ENCODE measurements at places on chromosomes 6 and 20.

GRCh38 chr6:137709424-137710236, 157.4 kb upstream of the TNFAIP3 start:
- DNase-seq: peak; percentile 63

DNA sequence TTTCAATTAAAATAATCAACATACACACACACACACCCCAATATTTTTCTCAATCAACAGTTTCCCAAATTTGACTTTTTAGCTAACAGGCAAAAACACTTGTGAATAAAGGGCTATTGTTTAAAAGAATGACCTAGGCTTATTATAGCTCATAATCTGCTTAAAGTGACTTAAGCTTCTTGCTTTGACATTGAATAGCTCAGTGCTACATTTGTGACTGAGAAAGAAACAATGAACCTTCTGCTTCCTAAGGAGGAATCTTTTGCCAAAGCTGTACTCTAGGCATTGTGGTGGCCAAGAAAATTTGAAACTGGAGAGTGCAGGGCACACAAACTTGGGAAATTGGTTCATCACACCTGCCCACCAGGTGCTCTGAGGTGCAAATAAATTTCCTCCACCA, 282.0 kb downstream of the SYNE1 start:
- DNase-seq: no peak

DNA sequence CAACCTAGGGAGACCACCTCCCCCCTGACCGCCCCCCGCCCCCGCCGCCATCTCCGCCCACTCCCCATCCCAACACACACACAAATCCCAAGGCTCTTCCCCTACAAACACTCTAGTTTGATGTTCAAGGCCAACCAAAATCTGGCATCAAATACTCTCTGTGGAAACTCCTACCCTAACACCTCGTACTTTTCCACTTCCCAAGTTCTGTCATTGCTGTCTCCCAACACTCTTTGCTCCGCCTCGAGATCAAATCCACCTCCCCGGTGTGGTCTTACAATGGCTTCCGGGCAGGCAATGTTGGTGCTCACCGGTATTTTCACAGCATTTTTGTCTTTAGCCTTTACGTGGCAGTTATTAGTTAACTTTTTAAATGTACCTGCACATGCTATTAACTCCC, 4.8 kb upstream of the QKI start:
- DNase-seq: no peak

DNA sequence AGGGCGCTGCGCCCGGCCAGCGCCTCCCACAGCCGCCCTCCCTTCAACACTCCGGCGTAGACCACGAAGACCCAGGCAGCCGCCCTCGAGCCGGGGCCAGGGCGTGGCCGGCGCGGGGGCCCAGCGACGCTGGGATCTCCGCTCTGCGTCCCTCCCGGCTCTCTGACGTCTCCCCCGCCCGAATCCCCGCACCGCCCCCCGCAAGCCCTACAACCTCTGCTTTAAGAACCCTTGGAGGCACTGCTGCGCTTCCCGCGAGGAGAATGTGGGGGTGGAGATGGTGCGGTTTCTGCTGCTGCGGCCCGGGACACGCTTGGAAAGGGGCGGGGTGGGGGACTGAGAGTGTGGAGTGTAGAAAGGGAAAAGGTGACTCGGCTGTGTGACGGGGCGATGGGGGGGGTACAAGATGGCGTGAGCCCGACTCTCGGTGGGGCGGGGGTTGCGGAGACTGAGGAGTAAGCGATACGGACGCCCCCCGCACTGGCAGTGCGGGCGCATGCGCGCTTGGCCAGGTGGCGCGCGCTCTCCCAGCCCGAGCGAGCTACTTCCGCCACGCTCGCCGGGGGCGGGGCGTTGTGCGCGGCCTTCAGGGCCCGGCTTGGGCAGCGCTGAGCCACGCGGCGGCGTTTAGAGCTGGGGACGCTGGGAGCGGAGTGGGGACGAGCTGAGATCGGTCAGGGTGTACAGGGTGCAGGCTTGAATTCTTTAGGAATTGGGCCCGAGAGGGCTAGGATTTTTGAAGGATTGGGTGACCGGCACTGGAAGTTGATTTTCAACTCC, at the start of gene SUPT3H:
Gene SUPT3H, minus strand, starts transcription at position 381 of the 780 bp plus-strand sequence.
- peak; percentile 91 for DNase-seq

DNA sequence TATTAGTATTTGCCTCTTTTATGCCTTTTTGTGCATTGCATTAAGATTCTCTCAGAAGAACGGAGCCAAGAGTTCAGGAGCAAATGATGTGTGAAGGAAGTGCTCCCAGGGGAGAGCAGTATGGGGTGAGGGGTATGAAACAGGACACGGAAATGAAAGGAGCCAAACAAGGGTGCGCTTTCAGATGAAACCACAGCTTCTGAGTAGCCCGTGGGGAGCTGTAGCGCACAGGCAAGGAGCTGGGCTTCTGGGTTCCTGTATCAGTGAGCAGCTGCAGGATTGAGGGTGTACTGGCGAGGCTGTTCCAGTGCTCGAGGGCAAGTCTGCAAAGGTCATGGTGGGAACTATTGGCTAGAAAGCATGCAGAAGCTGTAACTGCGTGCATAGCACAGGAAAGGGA, 25.4 kb downstream of the ANKEF1 start:
- no peak for DNase-seq

DNA sequence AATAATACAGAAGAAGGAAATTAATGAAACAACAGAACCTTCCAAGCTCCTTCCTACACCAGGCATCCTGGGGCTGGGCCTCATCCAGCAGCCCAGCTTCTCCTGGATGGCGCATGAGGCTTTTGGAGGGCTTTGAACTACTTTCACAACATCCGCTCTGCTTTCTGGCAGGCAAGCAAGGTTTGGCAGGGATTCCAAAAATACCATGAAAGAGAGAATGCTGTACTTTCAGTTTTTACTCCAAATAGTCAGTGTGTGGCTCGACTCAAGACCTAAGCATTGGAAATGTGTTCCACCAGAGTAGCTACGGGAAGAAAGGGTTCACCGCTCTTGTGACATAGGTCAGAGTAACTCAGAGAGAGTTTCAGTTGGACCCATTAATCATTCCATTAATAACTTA, 125.4 kb downstream of the OPRM1 start:
- DNase-seq: peak; percentile 31

- DNase-seq: no peak
Observed at GRCh38 chr20:62234339-62234738, 4.0 kb upstream of the OSBPL2 start.

- DNase-seq: no peak
Observed at GRCh38 chr20:55333798-55334197, 671.5 kb downstream of the CBLN4 start.

DNA sequence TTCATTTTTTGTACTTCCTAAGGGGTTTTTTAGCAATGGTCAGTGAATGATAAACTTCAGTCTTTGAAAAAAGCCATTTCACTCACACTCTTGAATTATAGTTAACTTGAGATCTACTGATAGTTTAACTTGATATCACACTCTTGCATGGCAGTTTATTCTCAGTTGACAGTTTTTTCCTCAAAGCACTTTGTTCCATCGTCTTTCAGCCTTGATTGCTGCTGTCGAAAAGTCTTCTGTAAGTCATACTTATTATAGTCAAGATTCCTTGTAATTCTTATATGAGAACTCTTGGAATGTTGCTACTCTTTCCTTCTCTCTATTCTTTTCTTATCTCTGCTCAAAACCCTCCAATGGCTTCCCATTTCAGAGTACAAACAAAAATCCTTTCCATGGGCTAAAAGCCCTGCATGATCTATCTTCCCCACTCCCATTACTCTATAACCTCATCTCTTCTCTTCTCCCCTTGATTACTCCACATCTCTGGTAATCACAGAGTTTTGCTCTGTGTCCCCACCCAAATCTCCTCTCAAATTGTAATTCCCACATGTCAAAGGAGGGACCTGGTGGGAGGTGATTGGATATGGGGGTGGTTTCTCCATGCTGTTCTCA, 31.2 kb downstream of the ZHX3 start:
- DNase-seq: no peak

- no peak for DNase-seq
Observed at GRCh38 chr6:160519603-160520042, 144.5 kb downstream of the LPA start.

- DNase-seq: peak; percentile 49
Observed at GRCh38 chr6:158374020-158374419, 61.8 kb downstream of the TULP4 start.

DNA sequence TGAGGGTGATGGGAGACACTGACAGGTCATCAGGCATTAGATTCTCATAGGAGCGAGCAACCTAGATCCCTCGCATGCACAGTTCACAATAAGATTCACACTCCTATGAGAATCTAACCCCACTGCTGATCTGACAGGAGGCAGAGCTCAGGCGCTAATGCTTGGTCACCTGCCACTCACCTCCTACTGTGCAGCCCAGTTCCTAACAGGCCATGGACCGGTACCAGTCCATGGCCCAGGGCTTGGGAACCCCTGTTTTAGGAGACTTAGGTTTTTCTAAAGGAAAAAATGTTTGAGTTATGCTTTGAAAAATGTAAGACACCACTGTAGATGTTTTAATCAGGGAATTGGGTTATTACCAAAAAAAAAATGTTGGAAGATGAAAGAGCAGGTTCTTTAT, 6.7 kb downstream of the HLA-E start:
- no peak for DNase-seq

DNA sequence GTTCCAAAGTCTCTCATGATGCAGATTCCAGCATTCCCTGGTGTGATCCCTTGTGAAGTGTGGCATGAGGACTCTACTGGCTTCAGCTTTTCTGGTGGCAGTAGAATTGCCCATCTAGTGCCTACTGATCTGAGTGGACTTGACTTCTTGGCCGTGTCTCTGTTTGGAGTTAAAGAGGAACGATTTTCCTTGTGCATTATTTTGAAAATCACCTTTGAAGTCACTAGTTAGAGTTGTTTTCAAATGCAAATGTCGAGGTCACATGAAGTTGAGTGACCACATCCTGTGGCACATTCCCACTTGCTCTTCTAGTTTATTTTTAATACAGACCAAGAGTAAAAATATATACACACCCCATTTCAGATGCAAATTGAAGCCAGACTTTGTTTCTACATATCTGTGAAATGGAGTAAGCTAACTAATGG, 270.7 kb upstream of the TAB2 start:
- DNase-seq: peak; percentile 74

GRCh38 chr6:41467061-41467460, 79.1 kb upstream of the FOXP4 start:
- no peak for DNase-seq

GRCh38 chr20:62774762-62775161, 21.5 kb upstream of the MRGBP start:
- no peak for DNase-seq

DNA sequence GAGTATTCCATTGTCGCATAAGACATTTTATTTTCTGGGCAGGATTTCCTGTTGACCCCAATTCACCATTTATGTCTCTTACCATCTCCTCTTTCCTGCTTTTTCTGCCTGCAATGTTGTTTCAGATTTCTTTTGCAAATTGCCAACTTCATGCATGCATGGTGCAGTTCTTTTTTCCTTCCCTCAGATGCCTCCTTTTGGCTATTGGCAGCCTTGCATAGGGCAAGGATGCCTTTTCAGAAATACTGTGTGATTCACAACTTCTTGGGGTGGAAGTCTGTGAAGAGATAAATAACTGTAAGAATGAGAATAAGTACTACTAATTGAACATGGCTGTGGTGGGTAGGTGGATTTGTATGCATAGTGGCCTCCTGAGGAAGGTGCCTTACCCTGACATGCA, 116.7 kb downstream of the SOX4 start:
- no peak for DNase-seq

GRCh38 chr6:37205997-37206340, 36.0 kb downstream of the PIM1 start:
- no peak for DNase-seq

- DNase-seq: no peak
Observed at GRCh38 chr6:56856036-56856580, 98.8 kb upstream of the BEND6 start.

- no peak for DNase-seq
Observed at GRCh38 chr20:12597551-12597950, 411.2 kb upstream of the SPTLC3 start.

DNA sequence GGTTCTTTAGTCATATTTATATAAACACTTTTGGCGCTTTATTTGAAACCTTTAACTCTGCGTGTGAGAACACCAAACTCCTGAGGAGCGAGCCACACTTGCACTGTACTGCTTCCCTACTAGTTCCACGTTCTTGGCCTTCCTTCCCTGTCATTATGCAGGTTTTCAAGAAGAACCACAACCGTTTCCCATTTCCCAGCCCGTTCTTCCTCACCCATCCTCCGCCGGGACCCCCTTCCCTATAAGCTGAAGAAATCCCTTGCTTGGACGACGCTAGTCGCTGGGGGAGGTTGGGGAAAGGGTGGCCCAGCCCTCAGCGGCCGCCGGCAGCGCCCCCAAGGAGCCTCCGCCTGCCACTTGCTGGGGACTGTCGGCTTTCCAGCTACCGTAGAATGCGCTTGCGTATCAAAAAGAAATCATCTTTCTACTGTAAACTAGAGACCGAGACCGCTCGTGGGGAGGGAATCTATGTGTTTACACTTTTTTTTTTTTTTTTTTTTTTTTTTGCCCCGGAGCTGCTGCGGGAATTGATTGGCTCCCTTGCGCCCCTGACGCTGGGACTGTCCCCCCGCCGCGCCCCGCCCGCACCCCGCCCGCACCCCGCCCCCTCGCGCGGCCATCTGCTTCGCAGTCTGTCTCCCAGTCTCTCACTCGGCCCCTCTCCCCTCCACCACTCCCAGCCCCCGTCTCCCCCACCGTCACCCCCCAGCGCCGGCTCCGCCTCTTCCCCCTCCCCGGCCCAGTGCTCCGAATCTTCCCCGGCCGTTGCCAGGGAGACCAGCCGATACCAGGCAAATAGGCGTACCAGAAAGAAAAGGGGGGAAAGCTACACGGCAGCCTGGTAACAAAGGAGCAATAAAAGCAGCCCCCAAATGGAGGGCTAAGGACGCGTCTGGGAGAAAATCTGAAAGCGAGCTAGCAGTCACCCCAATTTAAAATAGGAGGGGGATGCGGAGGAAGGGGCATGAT, 2.3 kb upstream of the MARCKS start:
- DNase-seq: peak; percentile 91

- DNase-seq: no peak
Observed at GRCh38 chr6:164547076-164547475, 762.3 kb downstream of the C6orf118 start.

DNA sequence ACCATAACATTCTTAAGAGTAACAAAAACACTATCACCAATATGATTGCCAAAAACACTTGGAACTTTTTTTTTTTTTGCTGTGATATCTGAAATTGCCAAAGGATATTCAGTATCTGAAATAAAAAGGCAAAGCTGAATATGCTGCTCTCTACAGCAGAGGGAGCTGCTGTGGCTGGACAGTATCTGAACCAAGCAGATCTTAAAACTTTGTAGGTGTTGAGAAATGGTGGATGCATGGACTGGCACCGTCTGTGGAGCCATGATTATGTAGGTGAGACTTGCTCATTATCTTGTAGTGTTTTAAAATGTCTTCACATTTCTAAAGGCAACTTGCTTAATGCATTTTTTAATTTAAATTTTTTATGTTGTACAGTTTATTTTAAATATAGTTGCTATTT, 9.2 kb downstream of the PDCD2 start:
- DNase-seq: peak; percentile 5

- DNase-seq: no peak
Observed at GRCh38 chr20:20027284-20027683, 10.1 kb downstream of the NAA20 start.
